ENCODE measurements at places on chromosomes 1 and 21.

- no peak for DNase-seq
Observed at GRCh38 chr1:85707267-85707989, 805 bp downstream of the ZNHIT6 start.

DNA sequence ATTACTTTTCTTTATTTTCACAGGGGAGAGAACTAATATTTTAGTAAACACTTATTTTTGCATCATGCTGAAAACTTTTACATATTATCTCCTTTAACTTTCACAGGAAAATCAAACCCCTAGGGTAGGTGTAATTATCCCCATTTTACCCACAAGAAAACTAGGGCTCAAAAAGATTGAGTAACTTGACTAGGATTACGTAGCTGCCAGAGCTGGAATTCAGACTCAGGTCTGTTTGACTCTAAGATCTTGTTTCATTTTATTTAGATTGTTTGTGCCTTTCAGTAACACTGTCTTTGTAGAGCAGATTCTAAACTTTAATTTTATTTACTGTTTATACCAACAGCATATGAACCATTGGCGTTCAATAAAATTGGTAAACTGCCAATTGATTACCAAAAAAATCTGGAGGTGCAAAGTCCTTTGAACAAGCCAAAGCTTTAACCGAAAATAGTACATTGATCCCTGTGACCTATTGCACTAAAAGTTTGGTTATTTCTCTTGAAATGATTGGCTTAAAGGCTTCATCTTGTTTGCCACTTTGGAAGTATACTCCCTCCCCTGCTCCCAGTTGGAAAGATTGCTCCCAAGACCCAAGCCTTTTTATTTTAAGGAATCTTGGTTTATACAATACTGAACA, 71.0 kb upstream of the WDR26 start:
- no peak for DNase-seq

DNA sequence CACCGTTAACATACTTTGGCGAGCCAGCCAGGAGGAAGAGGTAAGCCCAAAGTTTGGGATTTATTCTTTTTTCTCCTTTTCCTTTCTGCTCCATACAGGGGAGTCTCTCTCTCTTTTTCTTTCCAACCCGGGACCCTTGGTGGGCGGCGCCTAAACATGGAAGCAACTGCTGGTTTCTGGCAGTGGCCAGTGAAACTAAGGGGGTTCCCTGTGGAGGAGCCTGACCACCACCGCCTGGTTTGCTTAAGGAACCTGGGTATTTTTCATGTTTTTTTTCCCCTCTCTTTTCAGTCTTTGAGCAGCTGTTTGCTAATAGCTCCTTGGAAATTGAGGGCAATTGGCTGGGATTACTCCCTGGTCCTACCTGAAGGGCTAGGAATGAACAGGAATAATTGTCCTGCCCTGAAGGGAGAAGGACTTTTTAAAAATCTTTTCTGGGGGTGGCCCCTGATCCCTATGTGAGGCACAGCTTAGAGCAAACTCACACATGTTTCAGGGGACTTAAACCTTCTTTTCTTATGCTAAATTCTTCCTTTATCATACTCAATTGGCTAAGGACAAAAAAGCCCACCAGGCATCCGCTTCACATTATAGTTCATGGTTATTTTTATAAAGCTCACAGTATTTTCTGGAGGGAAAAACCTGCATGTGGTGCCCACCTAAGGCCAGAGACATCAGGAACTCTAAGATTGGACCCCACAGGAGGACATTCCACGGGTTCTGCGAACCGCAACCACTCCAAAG, 61.3 kb upstream of the PLD5 start:
- DNase-seq = no peak

DNA sequence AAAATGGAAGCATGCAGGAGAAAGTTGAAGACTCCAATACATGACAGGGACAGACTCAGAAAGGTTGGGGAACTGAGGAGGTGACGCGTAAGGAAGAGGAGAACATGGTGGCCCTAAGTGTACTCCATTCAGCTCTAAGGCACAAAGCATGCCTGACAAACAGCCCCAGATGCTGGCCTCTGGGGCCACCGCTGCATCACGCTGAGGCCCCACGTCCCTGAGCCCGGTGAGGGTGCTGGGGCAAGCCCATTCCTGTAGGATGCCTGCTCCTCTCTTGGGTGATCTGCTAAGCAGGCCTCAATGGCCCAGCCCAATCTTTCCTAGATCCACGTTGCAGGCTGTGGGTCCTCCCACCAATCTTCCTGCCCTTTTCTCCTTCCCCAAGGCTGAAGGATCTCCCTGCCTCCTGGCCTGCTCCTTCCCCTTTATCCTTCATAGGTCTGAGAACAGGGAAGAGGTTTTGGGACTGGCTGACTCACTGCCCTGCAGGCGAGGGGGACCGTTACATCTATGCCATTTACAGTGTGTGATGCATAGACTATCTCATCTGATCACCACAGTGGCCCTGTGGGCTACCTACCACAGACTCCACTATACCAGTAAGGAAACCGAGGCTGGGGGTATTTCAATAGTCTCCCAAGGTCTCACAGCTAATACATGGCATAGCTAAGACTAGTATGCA, 16.8 kb upstream of the NID1 start:
- no peak for DNase-seq

- DNase-seq = peak; percentile 51
Observed at GRCh38 chr1:6464514-6464836, 1.5 kb downstream of the TNFRSF25 start.

GRCh38 chr1:231416901-231417300, 5.2 kb downstream of the EGLN1 start:
- peak; percentile 3 for DNase-seq

GRCh38 chr1:228646717-228647522, 88.4 kb upstream of the RHOU start:
- peak; percentile 34 for DNase-seq

GRCh38 chr1:235679644-235680043, 30.1 kb upstream of the GNG4 start:
- DNase-seq = no peak

DNA sequence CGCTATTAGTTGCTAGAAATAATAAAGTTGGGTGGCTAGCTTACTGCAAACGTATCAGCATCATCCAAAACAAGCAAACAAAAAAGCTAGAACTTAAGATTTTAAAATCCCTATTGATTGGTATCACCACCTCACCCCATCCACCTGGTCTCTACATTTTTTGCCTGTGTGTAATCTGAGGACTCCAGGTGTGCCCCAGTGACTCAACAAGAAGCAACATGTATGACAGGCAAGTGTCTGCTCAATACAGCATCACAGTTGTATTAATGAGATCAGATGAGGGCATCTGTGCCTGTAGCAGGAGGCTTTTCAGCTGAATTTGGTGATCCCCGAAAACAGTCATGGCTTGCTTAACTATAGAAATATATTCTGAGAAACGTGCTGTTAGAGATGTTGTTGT, 14.6 kb upstream of the PAPPA2 start:
- no peak for DNase-seq

GRCh38 chr1:225653463-225654276, 747 bp upstream of the ENAH start:
- DNase-seq = no peak

DNA sequence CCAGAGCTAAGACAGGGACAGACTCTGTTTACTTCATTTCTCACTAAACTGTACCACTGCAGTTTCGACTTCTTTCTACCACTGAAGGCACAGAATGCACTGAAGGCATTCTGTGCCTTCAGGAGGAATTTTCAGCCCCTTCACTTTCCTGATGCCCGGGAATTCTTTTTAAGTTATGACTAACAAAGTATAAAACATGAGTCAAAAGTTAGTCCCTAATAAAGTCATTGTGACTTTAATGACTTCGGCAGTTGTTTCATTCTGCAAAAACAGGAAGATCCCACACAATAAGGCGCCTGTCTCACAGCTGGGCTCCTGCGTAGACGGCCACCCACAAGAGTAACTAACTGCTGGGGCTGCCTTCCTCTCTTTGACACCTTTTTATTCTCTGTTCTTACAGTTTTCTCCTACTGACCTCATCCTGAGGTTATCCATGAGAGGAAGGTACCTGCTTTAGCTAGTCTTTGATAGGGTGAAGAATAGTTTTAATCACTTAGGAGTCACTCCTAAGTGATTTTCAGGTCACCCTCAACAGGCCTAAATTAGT, 183.9 kb upstream of the SGIP1 start:
- DNase-seq = peak; percentile 59

GRCh38 chr21:32371913-32372314, 20.9 kb downstream of the URB1 start:
- no peak for DNase-seq

All from CD4-positive, alpha-beta T cell treated with Interleukin-2 at 100 ng/mL for 4 hours (primary cell).